Stimulated activated CD4-positive, alpha-beta T cell treated with anti-CD3 and anti-CD28 coated beads, Interleukin-1b, Interleukin-23, amount 100 ng/mL, for 1 hour (primary cell): ENCODE measurements at places on chromosomes 7 and 10.

- no peak for DNase-seq
These were observed 1.8 kb downstream of the CC2D2B start for GRCh38 chr10:95909561-95909960.

DNA sequence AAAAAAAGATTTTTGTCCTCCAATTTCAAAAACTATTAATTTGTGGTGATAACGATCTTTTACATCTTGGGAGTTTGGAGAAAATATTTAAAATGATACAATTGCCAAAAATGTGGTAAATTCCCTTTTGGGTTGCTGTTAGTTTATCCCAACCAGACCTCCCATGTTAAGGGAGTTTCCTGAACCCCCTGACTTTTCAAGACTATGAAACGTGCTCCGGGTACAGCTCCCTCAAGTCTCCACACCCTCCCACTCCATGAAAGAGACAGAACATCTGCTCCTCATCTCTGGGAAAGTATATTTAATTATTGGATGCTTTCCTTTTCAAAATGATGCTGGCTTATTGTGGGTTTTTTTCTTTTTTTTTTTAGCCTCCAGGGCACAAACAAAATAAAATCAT, 534.6 kb upstream of the NRP1 start:
- no peak for DNase-seq

DNA sequence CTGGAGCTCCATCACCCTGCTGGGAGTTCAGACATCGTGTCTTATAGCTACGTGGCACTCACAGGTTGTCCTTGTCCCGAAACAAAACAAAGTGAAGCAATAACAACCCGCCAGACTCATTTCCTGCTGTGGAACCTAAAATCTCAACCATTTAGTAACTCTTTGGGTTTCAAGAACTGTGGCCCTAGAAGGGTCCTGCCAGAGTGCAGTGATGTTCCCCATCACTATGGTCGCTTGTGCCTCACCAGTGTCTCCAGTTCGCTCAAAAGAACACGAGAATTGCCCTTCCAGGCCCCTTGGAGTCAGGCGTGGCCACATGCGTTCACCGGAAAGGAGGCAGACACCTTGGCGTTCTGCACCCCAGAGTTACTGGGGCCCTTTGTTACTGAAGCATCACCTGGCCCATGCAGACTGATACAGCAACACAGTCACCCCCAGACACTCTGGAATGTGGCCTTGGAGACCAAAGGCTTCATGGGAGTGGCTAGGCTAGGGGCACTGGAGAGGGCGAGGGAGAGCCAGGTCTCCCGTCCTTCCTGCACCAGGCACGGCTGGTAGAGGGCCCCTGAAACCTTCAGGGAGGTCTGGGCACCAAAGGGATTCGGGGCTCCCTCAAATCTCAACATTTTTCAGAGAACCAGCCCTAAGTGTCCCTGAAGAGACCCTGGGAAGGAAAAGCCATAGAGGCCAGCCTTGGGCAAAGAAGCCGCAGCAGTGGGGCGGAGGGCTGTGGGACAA, 908 bp downstream of the CRYGN start:
- no peak for DNase-seq

DNA sequence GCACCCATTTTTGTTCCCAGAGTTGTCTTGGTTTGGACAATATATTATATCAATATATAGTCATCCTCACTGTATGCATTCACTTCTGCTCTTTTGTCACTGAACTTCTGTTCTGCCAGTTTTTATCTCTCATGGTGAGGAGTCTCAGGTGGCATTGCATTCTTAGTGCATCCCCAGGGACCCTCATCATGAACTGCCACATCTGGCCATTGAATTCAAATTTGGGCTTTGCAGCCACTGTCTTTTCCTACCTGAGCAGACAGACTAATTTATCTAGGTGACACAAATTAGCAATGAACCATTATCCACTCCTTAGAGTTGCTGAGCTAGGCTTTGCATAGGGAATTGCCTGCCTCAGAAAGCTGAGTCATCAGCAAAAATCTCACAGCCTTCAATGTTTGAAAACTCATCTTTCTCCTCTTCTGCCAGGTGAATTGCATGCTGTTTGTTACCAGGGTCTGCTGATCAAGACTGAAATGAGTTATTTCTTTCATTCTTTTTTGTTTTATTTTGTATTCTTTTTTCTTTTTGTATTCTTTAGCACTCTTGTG, 316.8 kb upstream of the MTPN start:
- no peak for DNase-seq

DNA sequence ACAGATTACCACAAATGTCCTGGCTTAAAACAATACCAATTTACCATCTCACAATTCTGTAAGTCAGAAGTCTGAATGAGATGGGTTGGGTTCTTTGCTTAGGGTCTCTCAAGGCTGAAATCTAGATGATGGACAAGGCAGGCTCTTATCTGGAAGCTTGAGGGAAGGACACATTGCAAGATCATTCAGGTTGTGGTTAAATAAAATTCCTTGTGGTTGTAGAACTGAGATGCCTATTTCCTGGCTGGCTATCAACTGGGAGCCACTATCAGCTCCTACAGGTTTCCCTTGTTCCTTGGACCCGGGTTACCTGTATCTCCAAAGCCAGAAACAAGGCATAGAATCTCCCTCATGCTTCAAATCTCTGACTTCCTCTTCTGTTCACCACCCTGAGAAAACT, 148.4 kb downstream of the MDFIC start:
- DNase-seq: no peak
